ENCODE measurements at places on chromosomes 7 and 10.

DNA sequence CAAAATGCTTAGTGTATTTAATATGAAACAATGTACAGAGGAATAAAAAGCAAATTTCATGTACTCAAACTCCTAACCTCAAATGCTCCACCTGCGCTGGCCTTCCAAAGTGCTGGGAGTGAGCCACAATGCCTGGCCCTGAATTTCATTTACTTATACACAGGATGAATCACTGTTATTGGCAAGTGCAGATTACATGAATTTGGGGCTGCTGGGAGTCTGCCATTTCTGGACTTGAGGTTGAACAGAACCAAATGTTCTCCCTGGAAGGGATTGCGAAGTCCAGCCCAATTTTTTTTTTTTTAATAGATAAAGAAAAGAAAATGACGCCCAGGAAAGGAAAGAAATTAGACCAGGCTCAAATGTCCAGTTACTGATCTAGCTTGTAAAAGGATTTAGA, 6.8 kb upstream of the CSTF2T start:
- DNase-seq, result no peak

DNA sequence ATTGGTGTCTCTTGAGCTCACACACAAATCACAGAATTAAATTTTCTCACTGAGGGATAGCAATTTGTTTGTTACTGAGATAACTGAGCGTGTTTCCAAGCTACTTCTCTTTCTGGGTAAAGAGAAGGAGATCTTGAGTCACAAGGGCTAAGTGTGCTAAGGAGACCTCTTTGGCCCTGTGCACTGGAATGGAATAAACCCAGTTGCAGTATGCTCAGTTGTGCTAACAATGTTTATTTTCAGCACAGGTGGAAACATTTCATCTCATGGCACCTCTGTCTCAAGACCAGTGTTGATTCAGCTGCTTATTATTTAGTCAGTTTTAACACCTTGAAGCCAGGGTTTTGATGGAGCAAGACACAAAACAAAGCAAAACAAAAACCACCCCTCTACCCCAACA, 22.5 kb upstream of the UBE2H start:
- DNase-seq, result no peak

DNA sequence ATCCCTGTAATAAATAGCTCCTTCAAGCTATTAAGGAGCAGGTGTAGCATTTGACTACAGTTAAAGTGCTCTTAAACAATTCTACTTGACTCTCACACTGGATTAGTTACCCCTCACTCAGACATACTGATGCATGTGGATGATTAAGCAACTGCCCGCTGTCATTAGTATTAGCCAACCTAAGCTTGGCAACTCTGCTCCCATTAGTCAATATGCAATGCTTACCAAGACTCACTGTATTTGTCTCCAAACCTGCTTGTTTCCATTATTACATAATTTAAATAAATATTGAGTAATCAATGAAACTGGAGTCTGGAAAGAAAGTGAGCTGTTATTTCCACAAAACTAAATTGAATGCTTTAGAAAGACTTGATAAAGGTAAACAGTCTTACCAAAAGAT, 144.0 kb upstream of the ASAH2 start:
- DNase-seq, result no peak

- DNase-seq, result no peak
These were observed 1.8 kb downstream of the GSTO1 start for GRCh38 chr10:104256335-104256961.

- DNase-seq, result no peak
These were observed 405.0 kb downstream of the SEMA3D start for GRCh38 chr7:84781838-84782237.

- DNase-seq, result no peak
These were observed 164.2 kb downstream of the THSD7A start for GRCh38 chr7:11667810-11668185.

- DNase-seq, result no peak
These were observed 4.6 kb downstream of the ASB4 start for GRCh38 chr7:95490231-95490762.

DNA sequence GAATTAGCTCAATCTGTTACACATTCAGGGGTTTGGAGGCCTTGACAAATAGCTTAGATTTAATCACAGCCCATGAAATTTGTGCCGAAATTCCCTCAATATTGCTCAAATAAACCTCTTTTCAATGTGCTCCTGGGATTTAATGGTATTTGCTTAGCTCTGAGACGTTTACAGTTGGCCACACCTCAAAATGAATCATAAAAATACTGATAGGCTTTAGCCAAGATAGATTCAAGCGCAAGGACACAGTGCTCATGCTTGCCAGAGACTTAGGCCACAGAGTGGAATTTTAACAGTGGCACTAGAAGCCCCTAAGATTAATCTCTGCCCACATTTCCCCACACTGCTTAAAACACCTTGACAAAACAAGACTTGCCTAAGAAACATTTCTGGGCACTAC, 2.3 kb upstream of the SEMA3C start:
- no peak for DNase-seq

GRCh38 chr7:150728011-150728410, 9.2 kb upstream of the GIMAP5 start:
- no peak for DNase-seq

DNA sequence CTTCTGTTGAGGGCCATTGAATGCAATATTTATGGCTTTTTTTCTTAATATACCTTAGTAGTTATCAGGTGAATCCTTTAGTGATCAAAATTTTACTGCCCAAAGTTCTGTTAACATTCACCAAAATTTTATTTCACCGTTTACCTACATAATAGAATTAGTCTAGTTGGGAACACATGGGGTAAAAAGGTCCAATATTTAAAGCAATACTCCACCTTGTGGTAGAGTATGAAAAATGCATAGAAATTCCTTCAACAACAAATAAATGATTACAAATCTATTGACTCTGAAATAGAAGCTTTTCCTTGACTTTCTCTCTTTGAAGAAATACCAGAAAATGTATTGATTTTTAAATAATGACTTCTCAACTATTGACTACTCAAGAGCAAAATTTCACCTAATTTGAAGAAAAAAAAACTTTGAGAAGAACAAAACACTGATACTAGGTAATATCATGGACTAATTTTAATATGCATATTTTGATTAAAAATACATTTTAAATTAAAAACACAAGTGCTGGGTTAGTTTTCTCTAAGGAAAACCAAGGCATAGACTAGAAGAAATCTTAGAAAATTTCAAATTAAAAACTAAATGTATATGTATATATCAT, 43.3 kb downstream of the POLR1F start:
- no peak for DNase-seq

DNA sequence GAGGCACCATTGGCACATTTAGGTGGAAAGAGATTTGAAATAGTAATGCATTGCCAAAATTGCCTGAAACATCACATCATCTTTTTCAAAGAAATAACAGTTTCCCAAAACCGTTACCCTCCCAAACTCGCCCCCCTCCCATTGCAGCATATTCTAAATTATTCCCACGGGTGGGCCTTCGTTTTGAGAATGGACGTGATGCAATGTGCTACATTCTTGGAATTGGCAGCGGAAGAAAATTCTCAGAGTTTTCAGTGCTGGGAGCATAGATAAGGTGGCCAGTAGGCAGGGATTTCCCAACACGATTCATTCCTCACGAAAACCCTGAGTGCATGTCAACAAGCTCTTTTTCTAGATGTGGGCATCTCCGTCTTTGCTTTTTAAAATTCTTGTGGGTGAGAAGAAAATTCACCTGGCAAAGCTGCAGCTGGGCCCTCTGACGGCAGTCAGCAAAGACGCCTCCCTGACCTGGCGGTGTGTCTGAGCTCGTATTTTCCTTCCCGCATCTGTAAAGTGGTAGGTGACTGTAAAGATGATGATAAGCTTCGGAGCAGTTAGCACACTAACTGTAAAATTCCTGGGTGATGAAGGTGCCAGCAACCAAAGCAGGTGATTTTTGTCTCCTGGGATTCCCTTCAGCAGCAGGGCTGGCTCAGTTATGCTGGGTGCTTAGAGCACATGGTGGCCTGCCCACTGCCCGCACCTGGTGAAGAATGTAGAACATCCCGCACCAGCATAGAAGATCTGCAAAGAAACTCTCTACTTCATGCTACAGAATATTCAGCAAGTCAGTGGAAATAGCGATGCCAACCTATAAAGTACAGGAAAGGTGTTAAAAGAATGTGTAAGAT, 141.9 kb upstream of the KLF6 start:
- DNase-seq, result no peak

DNA sequence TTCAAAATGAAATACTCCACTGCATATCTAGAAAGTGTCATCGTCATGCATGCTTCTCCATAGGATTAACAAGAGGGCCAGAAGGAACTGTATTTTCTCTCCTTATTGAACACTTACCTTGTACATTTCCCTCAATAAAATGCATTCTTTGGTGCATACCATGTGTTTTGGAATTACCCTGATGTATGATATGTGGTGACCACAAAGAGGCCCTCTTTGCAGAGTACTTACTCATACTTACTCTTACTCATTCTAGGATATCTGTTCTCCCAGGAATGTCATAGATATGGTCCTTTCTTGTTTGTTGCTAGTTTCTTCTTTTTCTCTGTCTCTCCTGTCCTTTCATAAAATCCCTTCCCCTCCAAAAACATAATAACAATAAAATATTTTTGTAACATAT, 1087.1 kb upstream of the POT1 start:
- no peak for DNase-seq

DNA sequence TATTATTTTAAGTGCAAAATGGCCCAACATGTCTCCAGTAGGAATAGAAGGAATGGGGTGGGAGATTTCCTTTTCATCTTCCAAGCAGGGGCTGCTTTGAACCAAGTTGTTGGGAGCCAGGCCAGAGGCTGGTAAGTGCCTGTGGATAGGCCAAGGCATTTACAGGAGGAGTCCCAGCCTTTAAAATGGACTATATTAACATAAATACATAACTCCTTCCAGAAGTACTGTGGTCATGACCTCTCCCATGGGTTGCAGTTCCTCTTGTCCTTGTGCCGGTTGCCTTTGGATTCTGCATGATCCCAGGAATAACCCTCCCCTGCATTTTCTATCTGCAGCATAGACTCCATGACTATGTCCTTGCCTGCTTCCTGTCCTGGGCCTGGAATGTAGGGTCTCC, 95.8 kb downstream of the SEC23IP start:
- DNase-seq, result no peak

GRCh38 chr7:35268953-35269352, 15.1 kb upstream of the TBX20 start:
- DNase-seq, result no peak

GRCh38 chr7:84081973-84082522, 112.5 kb downstream of the SEMA3A start:
- no peak for DNase-seq

DNA sequence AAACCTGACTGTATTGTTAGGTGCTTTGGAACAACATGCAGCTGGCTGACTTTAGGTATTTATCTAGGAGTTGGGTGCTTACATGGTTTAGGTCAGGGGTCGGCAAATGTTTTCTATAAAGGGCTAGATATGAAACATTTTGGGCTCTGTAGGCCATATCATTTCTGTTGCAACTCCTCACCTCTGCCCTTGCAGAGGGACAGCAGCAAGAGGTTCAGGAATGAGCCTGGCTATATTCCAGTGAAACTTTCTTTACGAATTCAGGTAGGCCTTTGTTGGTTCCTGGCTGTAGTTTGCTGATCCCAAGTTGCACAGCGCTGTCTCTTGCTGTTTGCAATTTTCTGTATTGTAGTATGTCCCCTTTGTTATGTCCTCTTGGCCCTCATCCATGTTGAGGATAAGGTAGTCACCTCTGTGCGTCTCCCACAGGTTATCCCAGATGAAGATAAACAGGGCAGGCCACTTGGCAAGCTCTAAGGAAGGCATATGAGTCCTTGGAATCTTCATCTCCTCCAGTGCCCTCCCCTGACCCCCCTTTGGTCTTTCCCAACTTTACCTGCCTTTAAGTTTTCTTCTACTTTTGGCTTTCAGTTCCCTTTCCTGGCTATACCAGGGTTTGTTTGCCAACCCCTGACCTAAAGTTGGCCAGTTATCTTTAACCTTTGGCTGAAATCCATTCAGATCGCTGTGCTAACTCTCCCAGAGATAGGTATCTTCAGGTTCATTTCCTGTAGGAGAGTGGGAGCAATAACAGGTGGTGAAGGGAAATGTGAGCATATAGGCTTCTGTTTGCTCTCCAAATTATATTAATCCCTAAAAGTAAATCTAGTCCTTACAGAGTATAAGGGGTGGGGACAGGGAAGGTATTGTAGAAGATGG, 36.1 kb downstream of the SGPL1 start:
- DNase-seq, result no peak

- no peak for DNase-seq
These were observed 38.6 kb downstream of the ZNRF2 start for GRCh38 chr7:30323006-30323355.

DNA sequence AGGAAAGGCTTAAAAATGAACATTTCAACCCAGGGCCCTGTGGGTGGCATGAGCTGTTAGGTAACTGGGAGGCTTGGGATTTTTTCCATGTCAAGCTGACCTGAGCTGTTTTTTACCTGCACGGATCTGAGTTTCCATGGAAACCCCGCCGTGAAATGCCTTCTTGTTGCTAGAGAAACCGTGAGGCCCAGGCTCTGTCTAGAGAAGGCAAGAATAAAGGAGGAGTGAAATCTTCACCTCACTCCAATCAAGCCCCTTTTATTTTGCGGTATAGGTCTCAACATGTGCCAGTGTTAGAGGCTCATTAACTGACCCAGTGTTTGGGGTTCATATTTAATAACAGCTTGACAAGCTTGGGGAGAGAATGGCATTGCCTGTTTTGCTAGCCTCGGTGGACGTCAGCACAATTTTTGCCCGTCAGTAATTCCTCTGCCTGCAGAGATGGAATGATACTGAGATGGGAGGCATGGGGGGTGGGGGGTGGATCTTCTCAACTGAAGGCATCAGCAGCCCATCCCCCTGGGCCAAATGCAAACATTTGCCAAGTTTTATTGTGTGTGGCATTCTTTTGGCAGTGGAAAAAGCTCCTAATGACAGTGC, 48.9 kb upstream of the PDCD4 start:
- DNase-seq, result no peak

DNA sequence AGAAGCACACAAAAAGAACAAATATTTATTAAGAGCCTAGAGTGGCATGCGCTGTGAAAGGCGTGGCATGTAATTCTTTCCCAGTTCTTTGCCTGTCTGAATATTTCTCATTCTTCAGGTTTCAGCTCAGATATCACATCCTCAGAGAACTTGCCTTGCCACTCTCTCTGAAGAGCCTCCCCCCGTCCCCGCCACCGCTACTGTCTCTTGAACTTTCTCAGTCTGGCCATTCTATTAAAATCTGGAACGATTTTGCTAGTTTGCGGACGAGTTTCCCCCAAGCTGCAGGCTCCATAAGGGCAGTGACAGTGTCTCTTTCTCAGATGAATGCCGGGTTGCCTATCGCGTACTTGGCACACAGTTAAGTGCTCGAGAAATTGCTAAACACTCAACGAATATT, 787 bp upstream of the PLEKHA1 start:
- no peak for DNase-seq

DNA sequence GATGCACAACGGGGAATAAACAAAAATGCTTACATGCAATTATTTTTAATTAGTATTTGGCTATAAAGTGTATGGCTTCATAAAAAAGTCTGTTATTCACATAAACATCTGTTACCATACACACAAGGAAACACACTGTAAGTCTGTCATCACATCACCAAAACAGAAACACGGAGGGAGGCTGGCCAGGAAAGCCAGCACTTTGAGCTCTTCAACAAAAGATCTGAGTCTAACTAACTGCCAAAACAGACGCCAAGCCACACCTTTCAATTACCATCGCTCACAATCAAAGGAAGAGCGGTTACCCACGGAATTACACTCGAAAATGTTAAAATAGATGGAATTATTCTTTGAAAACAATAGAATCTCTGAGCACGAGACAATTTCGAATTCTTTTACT, 49.2 kb upstream of the MGMT start:
- no peak for DNase-seq

- no peak for DNase-seq
These were observed 30.6 kb downstream of the RPA3 start for GRCh38 chr7:7687800-7688199.

GRCh38 chr7:88759230-88760135, at the start of gene ZNF804B:
TSS of gene ZNF804B (plus strand) at chr7:88759700. CDS start at chr7:88759977, 277 bp downstream.
- no peak for DNase-seq

Measured in activated CD8-positive, alpha-beta memory T cell treated with anti-CD3 and anti-CD28 coated beads for 4 hours (primary cell).